ENCODE measurements at places on chromosomes 1 and 21.

DNA sequence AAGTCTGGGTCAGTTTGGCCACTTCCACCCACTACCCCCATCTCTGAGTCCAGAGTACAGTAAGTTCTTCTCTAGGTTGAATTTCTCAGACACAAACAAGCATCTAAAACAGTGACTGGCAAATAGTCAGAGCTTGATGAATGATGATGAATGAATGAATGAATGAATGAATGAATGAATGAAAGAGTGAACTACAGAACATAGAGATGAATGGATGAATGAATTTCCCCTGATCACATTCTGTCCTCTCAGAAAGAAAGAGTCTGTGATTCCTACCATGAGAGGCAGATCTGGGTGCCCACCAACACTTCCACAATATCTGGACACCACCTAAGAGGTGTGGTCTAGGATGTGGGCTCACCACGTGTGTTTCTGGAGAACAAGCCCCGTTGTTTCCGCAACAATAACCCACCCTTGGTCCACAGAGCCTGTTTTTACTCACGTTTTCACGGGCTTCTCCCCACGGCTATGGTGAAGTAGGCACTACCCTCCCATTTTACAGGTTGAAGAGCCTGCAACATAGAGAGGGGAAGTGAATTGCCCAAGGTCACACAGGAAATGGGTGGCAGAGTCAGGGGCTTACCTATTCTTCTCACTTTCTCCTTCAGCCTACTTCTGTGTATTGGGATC lies 40.2 kb upstream of the IFFO2 start:
- DNase-seq: no peak

DNA sequence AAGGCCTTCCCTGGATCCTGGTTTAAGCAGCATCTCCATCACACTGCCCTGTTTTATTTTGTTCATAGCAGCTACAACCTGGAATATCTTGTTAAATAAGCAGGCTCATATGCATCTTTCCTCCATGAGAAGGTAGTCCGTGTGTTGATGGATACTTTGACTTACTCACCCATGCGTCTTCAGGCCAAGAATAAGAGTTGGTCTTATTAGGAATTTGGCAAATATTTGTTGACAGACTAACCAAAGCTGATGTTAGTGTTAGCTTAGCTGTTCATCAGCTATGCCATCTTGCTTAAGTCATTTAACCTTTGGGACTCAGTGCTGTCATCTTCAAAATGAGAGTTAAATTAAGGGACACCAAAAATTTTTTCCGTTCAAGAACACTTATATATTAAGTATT lies 59.2 kb downstream of the SASS6 start:
- DNase-seq: no peak

GRCh38 chr1:62800281-62800680 lies 16.3 kb downstream of the ATG4C start:
- DNase-seq: no peak

DNA sequence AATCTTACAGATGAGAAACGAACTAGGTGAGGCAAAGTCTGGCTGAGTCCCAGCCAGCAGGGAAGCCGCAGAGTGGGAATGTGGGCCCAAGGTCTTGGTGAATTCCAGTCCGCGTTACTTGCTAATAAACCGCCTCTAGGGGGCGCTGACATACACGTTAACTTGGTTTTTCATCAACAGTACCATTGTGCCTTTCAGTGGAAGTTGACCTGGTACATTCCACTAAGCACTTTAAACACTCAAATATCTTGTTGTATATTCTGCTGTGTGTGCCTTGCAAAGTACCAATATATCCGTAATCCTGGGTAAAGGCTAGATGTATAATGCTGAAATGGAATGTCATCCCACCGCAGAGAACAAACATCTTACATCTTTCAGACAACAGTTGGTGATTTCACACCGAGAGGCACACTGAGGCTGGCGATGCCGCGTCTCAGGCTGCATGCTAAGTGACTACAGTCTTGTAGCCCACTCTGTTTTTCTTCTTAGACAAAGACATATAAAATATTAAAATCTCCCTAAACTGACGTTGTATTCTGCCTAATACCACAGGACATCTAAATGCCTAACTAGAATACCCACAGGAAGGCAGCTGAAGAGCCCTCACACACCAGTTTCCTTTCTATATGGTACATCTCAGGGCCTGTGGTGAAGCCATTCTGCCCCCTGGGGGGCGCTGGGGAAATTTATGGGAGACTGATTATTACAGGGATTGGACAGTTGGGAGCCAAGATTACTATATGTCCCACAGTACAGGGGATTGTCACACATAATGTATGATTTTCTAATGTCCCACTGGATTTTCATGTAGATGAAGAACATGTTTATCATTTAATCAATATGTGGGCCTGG lies 49.2 kb upstream of the C1orf198 start:
- peak; percentile 46 for DNase-seq

DNA sequence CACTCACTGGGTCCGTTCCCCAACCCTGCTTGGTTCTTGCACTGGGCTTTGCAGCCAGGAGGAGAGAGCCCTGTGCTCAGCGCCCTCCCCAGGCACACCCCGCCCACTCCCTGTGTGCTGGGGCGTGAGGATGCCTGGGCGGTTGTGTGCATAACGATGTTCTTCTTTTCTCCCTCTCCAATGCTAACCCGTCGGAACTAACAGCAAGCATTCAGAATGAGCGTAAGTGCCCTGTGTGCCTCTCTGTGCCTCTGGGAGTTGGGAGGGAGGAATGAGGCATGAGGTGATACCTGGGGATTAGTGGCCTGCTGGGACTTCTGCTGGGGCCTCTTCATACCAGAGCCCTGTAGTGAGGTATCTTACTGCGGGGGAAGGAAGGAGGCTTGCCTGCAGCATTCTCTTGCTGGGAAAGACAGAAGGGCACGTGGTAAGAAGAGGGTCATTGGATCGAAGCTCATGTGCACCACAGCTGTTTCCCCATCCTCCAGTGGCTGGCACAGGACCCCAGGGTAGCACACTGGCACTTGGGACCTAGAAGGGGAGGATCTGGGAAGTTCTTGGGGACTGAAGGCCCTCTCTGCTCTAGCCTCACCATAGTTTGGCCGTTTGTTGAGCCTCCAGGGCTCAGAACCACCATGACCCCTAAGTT lies 79.8 kb downstream of the NFASC start:
- DNase-seq: no peak

DNA sequence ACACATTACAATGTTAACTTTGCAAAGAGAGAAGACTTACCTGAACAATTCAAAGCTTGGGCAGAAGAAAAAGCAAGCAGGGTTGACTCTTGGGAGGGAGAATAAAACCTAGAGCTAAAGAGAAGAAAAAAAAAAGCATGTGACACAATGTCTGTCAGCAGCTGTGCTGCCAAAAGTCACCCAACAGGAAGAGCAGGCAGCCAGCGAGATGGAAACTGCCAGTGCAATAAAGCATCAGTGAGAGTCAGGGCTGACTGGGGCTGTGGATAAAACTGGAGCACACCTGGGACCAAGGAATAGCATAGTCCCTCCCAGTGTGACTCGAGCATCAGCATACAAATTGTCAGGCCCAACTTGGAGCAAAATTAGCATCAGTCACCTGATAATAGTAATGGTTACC lies 65.0 kb upstream of the SLC22A15 start:
- DNase-seq: no peak
